Bone marrow (tissue), 2 donors: ENCODE measurements at places on chromosomes 16 and 17.

DNA sequence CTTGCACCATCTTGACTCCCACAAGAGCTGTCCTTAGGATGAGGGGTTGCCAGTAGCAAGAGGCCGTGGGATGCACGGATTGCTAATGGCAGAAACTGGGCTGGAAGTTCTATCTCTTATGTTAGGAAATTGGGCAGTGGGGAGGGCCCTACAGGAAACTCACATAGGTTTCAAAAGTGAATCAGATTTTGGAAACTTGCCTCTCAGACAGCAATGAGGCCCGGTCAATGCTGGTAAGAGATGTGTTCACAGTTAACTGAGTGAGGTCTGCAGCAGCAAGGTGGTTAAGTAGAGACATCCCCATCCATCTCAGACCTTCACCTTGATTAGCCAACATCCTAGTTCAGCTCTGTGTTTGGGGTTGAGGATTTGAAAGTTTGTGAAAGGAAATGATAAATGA is 164.7 kb downstream of the ABCA8 start:
- no peak for DNase-seq

DNA sequence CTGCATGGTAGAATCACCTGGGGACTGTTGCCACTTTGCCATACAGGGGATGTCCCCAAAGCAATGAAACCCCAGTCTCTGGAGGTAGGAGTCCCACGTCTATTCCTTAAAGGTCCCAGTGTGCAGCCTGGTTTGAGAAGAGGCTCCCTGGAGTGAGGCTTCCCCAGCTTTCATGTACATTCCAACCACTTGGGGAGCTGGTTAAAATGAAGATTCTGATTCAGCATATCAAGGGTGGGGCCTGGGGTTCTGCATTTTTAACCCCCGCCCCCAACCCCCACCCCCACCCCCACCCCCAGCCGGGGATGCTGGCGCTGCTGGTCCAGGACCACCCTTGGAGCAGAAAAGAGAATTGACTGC is 241.2 kb downstream of the FOXL1 start:
- no peak for DNase-seq

DNA sequence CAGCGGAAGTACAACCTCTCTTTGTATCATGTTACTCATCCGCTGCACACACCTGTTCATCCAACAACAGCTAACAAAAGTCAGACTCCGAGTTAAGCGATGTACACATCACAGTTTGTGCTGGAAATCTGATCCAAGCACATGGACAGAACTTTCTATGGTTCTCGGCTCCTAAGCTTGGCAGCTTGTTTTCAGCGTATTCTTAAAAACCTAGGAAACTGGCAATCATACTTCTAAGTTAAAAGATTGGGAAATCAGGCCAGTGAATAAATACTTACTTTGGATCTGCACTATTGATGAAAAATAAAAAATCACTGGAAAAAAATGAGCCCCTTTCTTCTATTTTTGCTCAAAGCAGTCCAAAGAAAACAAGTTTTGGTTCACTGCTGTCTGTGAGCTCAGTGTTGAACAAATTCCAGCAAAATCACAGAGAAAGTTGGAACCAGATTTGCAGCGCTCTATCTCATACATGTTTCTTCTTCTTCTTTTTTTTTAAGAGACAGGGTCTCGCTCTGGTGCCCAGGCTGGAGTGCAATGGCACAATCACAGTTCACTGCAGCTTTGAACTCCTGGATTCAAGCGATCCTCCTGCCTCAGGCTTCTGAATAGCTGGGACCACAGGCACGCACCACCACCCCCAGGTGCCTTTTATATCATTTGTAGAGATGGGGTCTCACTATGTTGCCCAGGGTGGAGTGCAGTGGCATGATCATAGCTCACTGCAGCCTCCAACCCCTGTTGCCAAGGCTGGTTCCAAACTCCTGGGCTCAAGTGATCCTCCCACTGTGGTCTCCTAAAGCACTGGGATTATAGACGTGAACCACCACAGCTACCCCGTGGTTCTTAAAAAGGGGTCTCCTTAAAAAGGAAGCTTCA is 71.6 kb upstream of the CREBBP start:
- DNase-seq = no peak

DNA sequence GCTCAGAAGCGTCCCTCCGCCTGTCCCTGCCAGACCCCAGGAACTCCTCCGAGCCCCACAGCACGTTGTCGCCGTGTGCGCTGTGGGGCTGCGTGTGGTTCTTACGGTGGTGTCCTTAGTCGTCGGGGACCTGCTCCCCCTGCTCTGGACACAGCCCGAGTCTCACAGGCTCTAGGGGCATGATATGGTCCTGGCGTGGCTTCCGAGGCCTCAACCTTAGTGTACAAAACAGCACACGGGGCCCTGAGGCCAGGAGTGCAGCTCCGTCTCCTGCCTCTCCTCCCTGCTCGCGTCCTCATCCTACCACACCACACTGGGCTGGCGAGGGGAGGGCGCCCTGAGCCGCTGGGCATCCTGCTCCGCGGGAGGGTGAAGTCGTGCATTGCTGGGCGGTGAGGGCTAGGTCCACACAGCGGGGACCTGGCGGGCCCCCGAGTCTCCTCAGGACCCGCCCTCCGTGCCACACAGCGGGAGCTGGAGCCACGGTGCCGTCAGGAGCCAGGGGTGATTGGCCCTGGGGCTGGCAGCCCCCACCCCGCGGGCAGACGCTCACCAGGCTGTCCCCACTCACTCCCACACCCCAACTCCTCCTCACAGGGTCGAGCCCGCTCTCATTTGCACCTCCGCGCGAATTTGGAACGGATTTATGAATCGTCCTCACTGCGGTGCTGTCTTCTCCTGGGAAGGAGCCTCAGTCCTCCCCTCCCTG is 1.2 kb upstream of the MAFG start:
- no peak for DNase-seq

GRCh38 chr16:61595605-61596004 is 440.6 kb downstream of the CDH8 start:
- no peak for DNase-seq

- DNase-seq = no peak
Observed at GRCh38 chr16:54679531-54679930, 251.1 kb upstream of the IRX5 start.

GRCh38 chr17:74368341-74369081 is 1.2 kb downstream of the GPR142 start:
- peak; percentile 49 for DNase-seq

GRCh38 chr16:66391726-66392670 is 25.5 kb downstream of the CDH5 start:
- DNase-seq = no peak
